K562 (cell line): ENCODE measurements at places on chromosomes 5 and 9. TPM values are rescaled to one million over a fixed set of nuclear protein-coding genes. Genes with fewer than 3 reads are reported as not detected.

SLC4A9 gene
- total RNA-seq: not detected in 2 replicates

GLE1 gene
- 35.0 and 37.1 TPM in 2 replicates for total RNA-seq

NRARP gene
- 24.5 and 29.5 TPM in 2 replicates for total RNA-seq

UGT3A1 gene
- not detected in 2 replicates for total RNA-seq

PDLIM7 gene
- 112 and 124 TPM in 2 replicates for total RNA-seq

HAND1 gene
- total RNA-seq: not detected in 2 replicates

DCANP1 gene
- total RNA-seq: not detected in 2 replicates
